Caco-2 (cell line): ENCODE measurements at places on chromosomes 4 and X. TPM values are rescaled to one million over a fixed set of nuclear protein-coding genes. Genes with fewer than 3 reads are reported as not detected.

DNA sequence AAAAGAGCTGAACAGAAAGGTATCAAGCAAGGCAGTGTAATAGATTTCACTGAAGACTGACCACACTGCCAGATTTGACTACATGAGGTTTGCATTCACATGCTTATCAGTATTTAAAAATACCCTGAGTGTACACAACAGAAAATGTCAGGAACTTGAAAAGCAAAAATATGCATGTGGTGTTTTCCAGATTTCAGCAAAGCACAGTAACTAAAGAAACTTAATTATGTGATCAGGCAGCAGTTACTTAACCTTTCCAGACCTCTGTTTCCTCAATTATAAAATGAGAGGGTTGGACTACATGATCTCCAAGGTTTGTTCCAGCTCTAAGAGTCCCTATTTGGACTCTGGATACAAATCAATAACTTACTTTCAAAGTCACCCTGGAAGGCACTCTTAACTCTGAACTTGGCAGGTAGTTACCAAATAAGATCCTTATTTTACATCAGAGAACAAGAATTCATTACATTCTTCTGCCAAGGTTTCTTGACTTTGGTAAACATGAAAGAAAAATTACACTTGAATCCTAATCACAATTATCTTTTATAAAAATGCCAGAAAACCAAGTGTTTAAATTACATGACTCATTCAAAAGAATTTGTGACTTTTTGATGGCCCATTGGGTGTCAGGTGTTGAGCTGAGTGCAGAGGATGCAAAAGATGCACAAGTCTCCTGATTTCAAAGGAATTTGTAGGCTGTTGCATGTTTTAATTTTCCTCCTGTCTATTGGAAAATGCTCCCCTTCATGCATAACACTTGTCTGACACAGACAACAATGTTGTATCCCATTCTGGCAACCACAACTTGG lies 241.6 kb downstream of the MGST2 start:
- peaks cover 8% of the 10 kb centered on the region; the same call in 1 of the 2 replicates for H3K4me1 ChIP-seq
- H3K27me3 ChIP-seq = no peaks in the 10 kb centered on the region
- H3K27ac ChIP-seq = no peak overlapping the region
- H3K4me3 ChIP-seq = no peak overlapping the region

DNA sequence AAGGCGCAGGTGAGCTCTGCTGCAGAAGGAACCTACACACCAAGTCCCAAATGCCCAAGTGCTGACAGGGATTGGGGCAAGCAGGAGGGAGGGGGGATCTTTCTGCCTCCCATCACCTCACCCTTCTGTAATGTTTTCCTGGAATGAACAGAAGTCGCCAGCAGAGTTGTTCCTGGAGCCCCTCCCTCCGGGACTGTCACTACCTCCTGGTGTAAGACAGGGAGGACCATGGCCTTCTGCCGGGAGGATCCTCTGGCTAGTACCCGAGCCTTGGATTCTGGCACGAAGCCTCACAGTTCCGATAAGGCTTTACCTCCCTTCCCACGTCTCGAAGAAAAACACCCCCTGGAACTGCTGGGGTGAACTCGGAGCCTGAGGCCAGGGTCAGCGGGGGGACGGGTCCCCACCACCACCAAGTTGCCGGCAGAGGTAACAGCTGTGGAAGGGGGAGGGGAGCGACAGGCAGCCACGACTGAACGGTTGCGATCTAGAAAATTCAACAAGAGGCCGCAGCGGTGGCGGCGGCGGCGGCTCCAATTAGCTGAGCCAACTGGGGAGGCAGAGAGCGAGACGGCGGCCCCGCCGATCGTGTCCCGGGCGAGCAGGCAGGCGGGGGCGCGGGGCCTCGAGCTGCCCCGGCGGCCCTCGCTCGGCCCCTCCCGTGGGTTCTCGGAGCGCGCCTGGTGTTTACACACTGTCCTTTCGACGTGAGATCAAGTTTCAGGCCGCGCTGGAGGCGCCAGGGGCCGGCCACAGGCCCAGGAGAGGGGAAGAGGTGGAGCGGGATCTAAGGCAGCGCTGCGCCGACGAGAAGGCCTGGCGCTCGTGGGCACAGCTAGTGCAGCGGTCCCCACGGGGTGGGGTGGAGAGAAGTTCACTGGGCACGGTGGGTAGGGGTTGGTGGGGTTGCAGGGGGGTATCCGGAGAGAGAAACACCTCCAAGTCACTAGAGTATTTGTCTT lies 53.7 kb upstream of the BCOR start:
- no peak overlapping the region; the same call in 1 of the 2 replicates for H3K4me3 ChIP-seq
- no peaks in the 10 kb centered on the region for H3K27me3 ChIP-seq
- DNase-seq = no peak
- H3K27ac ChIP-seq = no peak overlapping the region
- 0 out of 2 replicates have a peak, but pooled peaks cover 4% of the 10 kb centered on the region for H3K4me1 ChIP-seq

DNA sequence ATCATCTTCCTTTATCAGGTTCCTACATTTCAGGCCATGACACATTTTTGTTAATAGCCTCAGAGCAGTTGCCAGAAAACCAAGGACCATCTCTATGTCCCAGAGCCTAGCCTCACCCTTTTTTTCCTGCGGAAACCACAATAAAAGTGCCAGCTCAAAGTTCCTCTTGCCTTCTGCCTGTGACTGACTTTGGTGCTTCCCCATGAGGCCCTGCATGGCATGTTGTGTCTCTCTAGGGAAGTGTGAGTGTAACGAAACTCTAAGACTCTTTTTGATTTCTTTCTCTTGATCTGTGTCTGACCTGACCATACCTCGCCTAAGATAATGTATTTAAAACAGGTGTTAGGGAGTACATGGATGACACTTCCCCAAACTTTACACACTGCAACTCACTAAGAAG lies 642.3 kb upstream of the BOD1L1 start:
- H3K4me3 ChIP-seq = no peak overlapping the region
- no peaks in the 10 kb centered on the region for H3K4me1 ChIP-seq
- H3K27me3 ChIP-seq = no peaks in the 10 kb centered on the region
- no peak for DNase-seq

- H3K36me3 ChIP-seq = no peaks in the 10 kb centered on the region; the same call in 1 of the 2 replicates
- no peaks in the 10 kb centered on the region for H3K27me3 ChIP-seq
- peak; percentile 48 for DNase-seq
- H3K4me1 ChIP-seq = no peaks in the 10 kb centered on the region
- H3K27ac ChIP-seq = no peak overlapping the region
Measured at GRCh38 chrX:48972220-48973164, 848 bp upstream of the KCND1 start.

- peaks cover 1% of the 10 kb centered on the region; the same call in 1 of the 2 replicates for H3K4me1 ChIP-seq
- H3K4me3 ChIP-seq = no peak overlapping the region
- H3K36me3 ChIP-seq = no peaks in the 10 kb centered on the region
- H3K27ac ChIP-seq = no peak overlapping the region
Measured at GRCh38 chr4:71593311-71593710, 190.6 kb downstream of the GC start.

GRCh38 chr4:12471193-12471592 lies 1012.9 kb downstream of the RAB28 start:
- no peaks in the 10 kb centered on the region for H3K36me3 ChIP-seq
- H3K4me3 ChIP-seq = no peak overlapping the region
- DNase-seq = no peak
- no peaks in the 10 kb centered on the region for H3K4me1 ChIP-seq
- no peak overlapping the region for H3K27ac ChIP-seq
- H3K27me3 ChIP-seq = no peaks in the 10 kb centered on the region

GRCh38 chr4:153204247-153204671 lies at the start of gene TRIM2:
Gene TRIM2, plus strand, starts transcription at chr4:153204443. Its CDS starts 88 bp downstream, at chr4:153204531.
- peaks cover 43% of the 10 kb centered on the region for H3K4me1 ChIP-seq
- no peaks in the 10 kb centered on the region for H3K36me3 ChIP-seq
- peak within 1 kb of the TSS; percentile 73 for H3K4me3 ChIP-seq

DNA sequence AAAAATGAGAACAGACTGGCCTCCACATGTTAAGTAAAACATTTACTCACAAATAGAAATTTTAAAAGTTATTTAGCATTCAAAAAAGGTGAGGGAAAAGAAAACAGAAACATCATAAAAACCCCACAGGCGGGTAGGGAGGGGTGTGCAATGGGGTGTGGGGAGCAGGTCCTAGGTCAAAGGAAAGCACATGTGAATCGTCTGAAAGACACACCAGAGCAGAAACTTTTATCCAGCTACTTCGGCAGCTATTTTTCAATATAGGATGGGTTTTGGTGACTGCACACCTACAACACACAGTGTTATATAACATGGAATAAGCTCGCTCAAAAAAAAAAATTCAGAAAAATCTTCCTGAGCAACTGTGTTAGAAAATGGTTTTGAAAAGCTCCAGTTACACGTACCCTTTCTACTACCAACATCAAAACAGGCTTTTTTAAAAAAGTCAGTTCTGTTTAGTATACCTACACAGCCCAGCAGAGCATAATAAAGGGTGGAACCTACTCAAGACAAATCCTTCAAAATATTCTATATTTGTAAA lies 1.6 kb downstream of the OTUD4 start:
- H3K36me3 ChIP-seq = no peaks in the 10 kb centered on the region
- no peak for DNase-seq
- peak overlapping the region; percentile 63 for H3K4me3 ChIP-seq
- H3K27ac ChIP-seq = peak overlapping the region; percentile 84
- no peaks in the 10 kb centered on the region for H3K27me3 ChIP-seq

- no peak for DNase-seq
- H3K36me3 ChIP-seq = no peaks in the 10 kb centered on the region
- H3K27ac ChIP-seq = no peak overlapping the region
- H3K27me3 ChIP-seq = no peaks in the 10 kb centered on the region
Measured at GRCh38 chr4:122657553-122657952, 36.7 kb upstream of the IL21 start.

GRCh38 chr4:41679991-41680390 lies 68.5 kb downstream of the PHOX2B start:
- no peak overlapping the region for H3K27ac ChIP-seq
- no peak for DNase-seq
- H3K27me3 ChIP-seq = no peaks in the 10 kb centered on the region
- H3K36me3 ChIP-seq = no peaks in the 10 kb centered on the region
- no peak overlapping the region for H3K4me3 ChIP-seq

GRCh38 chrX:44042751-44043150 lies 69.6 kb upstream of the NDP start:
- H3K27me3 ChIP-seq = no peaks in the 10 kb centered on the region
- H3K27ac ChIP-seq = no peak overlapping the region

- H3K36me3 ChIP-seq = no peaks in the 10 kb centered on the region
- DNase-seq = no peak
- peaks cover 37% of the 10 kb centered on the region for H3K4me1 ChIP-seq
Measured at GRCh38 chr4:40402556-40402955, 67.4 kb downstream of the CHRNA9 start.

DNA sequence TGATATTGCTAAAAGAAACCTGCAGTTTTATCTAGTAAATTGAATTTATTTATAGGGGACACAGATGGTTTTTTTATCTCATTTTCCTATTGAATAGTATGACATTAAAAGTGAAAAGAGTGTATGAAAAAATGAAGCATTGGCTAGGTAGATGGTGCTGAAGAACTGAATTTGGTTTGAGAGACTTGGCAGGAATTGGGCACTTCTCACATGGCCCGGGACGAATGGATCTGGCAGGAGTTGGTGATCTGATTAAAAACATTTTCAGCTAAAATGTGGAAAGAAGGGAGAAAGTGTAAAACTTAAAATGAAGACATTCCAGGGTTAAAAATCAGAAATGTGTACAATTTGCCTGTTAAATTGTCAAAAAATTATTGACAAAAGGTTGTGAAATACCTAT lies 1088.5 kb upstream of the PABPC4L start:
- H3K27ac ChIP-seq = no peak overlapping the region
- no peaks in the 10 kb centered on the region for H3K36me3 ChIP-seq
- no peak overlapping the region for H3K4me3 ChIP-seq
- no peak for DNase-seq
- H3K4me1 ChIP-seq = no peaks in the 10 kb centered on the region
- H3K27me3 ChIP-seq = no peaks in the 10 kb centered on the region

DNA sequence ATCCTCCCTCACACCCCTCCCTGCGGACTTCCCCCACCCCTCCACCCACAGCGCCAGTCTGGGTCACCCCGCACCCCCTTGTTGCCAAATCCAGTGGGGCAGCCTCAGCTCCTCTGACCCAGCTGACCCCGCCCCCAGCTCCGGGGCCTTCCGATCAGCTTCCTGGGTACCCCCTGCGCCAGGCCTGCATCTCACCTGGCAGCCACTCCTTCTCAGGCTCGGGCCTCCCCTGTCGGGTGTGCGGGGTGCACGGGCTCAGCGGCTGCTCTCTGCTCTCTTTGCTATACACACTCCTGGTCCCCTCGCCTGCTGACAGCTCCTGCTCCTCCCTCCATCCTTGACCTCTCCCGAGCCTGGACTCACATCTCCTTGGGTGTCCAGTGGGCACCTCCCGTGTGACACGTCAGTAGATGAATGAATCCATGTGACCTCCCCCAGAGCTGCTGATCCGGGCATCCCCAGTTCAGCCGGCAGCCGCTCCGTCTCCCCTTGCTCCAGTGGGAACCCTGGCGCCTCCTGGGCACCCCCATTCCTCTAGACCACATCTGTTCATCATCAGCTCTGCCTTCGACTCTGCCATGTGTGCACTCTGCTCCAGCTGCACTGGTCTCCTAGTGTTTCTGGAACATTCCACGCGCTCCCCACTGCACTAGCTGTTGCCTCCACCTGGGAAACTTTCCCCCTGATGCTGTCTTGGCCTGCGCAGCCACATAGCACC lies 9.9 kb downstream of the CFAP99 start:
- H3K4me3 ChIP-seq = no peak overlapping the region
- H3K27me3 ChIP-seq = no peaks in the 10 kb centered on the region
- H3K4me1 ChIP-seq = no peaks in the 10 kb centered on the region
- peak overlapping the region; percentile 41 for H3K27ac ChIP-seq
- no peak for DNase-seq
- no peaks in the 10 kb centered on the region for H3K36me3 ChIP-seq

GRCh38 chr4:162707962-162708361 lies 458.7 kb downstream of the NAF1 start:
- no peak for DNase-seq
- no peak overlapping the region for H3K4me3 ChIP-seq
- H3K4me1 ChIP-seq = no peaks in the 10 kb centered on the region
- H3K27ac ChIP-seq = no peak overlapping the region
- H3K36me3 ChIP-seq = no peaks in the 10 kb centered on the region

GRCh38 chr4:24763631-24764297 lies 31.6 kb upstream of the SOD3 start:
- peaks cover 9% of the 10 kb centered on the region for H3K4me1 ChIP-seq
- H3K27ac ChIP-seq = peak overlapping the region; percentile 53
- H3K4me3 ChIP-seq = no peak overlapping the region

DNA sequence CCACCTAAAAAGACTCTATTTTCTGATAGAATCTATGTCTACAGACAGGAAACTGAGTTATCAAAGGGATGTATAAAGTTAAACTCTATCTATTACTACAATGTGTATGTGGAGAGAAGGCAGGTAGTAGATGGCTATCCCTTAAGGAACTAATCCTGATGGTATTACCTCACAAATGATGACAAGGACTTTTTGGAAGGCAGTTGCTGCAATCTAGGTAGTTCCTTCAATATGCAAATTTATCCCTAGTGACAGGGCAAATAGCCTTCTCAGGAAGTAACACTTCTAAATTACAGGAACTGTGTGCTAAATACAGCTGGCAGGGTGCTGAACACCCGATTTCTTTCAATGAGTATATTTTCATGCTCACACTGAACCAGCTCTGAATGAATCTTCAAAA lies 177.4 kb downstream of the COL25A1 start:
- H3K27ac ChIP-seq = no peak overlapping the region
- no peaks in the 10 kb centered on the region for H3K4me1 ChIP-seq
- no peaks in the 10 kb centered on the region for H3K27me3 ChIP-seq
- DNase-seq = no peak
- no peak overlapping the region for H3K4me3 ChIP-seq

- DNase-seq = peak; percentile 58
- H3K4me1 ChIP-seq = peaks cover 13% of the 10 kb centered on the region
- H3K4me3 ChIP-seq = peak overlapping the region; percentile 61
- no peaks in the 10 kb centered on the region; the same call in none of the 2 replicates for H3K36me3 ChIP-seq
- H3K27ac ChIP-seq = peak overlapping the region; percentile 24
Measured at GRCh38 chr4:37455301-37456131, 211.0 kb downstream of the NWD2 start.

The PRKG2 gene
- 3.2 and 5.6 TPM in 2 replicates for total RNA-seq

The VEGFC gene
- total RNA-seq = not detected in 2 replicates

The ZNF185 gene
- 4.2 and 5.9 TPM in 2 replicates for total RNA-seq

The SOX3 gene
- not detected in 2 replicates for total RNA-seq

The EVC gene
- not detected in 2 replicates for total RNA-seq

The NUP62CL gene
- total RNA-seq = 1.00 and 1.5 TPM in 2 replicates

The PRR32 gene
- total RNA-seq = not detected in 2 replicates

The DCAF4L1 gene
- 0.23 and 0.36 TPM in 2 replicates for total RNA-seq
